Renal cortex interstitium (tissue), 15 donors: ENCODE measurements at places on chromosomes 3 and 15. TPM values are rescaled to one million over a fixed set of nuclear protein-coding genes. Genes with fewer than 3 reads are reported as not detected.

- no peak for DNase-seq
These were observed 7.3 kb downstream of the NGLY1 start for GRCh38 chr3:25775936-25776335.

- DNase-seq = no peak
These were observed 87.7 kb downstream of the LIPC start for GRCh38 chr15:58519516-58519915.

GRCh38 chr15:54599386-54599785 is 597.4 kb downstream of the RSL24D1 start:
- DNase-seq = no peak

DNA sequence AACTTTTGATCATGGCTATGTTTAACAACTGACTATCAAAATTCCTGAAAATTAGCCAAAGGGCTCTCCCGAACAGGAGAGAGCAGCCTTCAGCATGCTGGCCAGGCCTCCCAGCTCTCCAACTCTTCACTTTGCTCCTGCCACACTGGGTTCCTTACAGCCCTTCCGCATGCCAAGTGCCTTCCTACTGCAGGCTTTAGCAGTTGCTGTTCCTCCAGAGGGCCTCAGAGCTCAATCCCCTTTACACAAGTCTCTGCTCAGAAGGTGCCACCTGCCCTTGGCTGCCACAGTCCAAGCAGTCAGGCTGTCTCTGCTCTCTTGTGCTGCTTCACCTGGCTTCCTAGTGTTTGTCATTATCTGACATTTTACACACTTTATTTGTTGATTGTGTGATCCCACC is 553.1 kb upstream of the PPP2R3A start:
- no peak for DNase-seq

- no peak for DNase-seq
These were observed 77.0 kb downstream of the PLCL2 start for GRCh38 chr3:16961621-16962205.

- no peak for DNase-seq
These were observed 8.8 kb downstream of the STOML1 start for GRCh38 chr15:73983211-73983727.

DNA sequence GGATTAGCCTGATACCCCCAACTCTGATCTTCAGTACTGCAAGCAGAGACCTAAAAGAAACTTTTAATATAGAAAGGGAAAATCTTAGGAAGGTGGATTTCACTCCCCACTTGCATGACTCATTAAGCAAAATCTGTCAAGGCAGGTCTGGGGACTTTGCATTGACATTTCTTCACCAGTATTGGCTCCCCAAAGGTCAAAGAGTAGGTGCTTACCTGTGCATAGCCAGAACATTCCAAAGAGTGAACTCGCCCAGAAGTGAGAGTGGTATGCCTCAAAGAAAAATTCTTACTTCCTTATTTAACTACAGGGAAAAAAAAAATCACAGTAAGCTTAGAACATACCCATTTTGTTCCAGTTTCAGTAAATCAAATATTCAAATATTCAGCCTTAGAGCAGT is 140.9 kb upstream of the TP63 start:
- DNase-seq = no peak

- DNase-seq = no peak
These were observed 108.4 kb upstream of the RASGRP1 start for GRCh38 chr15:38672814-38673670.

- no peak for DNase-seq
These were observed 471 bp upstream of the KBTBD8 start for GRCh38 chr3:66997560-66998112.

Gene MINAR1
- 1.4 TPM for polyA plus RNA-seq

Gene NEK10
- 1.6 TPM for polyA plus RNA-seq

Gene IQCF5
- not detected for polyA plus RNA-seq

Gene EAF2
- polyA plus RNA-seq = 7.8 TPM
